HEK293T (cell line): ENCODE measurements at places on chromosomes 5 and 9.

DNA sequence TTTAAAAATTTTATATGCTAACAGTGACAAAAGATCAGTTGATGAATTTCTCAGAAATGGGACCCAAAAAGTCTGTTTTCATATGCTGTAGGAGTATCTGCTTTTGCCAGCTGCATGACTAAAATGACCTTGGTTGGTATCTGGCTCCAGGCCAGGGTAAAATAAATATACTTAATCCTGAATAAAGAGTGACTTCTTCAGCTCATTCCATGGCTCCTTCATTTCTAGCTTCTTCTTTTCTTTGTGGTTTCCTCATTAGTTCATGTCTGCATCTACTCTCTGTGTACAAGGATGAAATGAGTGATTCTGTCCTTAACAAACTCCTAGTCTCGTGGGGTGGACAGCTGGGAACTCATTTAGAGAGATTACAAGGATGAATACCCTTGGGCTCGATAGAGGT lies 36.0 kb downstream of the RCL1 start:
- DNase-seq = no peak

- no peak for DNase-seq
Measured at GRCh38 chr9:69697475-69697874, 25.3 kb upstream of the APBA1 start.

- DNase-seq = no peak
Measured at GRCh38 chr9:108776920-108777639, 78.7 kb downstream of the ACTL7B start.

- DNase-seq = no peak
Measured at GRCh38 chr5:55385227-55385626, 77.4 kb downstream of the MTREX start.

- no peak for DNase-seq
Measured at GRCh38 chr5:138468133-138468965, 3.1 kb downstream of the EGR1 start.

DNA sequence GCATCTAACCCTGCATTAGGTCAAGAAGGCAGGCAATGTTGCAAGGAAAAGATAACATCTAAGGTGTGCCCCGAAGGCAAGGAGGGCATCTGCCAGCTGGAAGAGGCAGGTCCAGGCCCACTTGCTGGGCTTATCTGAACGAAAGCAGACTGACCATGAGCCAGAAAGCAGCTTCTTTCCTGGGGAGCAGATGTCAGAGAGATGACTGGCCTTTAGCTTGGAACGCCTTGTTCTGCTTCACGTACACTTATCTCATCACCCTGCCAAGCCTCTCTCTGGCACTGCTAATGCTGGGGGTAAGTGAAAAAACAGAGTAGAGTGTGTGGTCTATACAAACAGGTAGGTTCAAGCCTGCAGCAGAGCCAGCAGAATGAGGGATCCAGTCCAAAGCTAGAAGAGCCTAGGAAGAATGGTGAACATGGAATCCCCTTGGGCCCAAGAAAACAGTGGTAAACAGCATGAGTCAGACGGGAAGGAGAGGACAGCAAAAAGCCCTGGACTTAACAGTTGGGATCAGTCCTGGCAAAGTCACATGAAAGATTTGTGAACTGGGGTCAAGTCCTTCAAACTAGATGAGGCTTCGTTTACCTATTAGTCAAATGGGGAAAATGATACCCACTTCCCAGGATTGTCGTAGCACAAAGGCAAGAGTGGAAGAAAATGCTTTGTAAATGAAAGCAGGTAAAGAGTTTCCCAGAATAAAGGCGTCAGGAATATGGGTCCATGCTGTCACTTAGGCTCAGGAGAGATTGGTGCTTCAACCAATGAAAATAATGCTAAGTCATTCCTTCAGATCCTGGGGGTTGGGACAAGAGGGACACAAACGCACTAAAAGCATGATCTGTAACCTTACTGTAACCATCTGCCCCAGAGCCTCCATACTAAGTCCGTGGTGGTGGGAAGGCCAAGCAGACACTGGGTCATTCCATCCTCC lies 200.9 kb downstream of the SLIT3 start:
- no peak for DNase-seq

- no peak for DNase-seq
Measured at GRCh38 chr5:17261075-17261474, 43.6 kb downstream of the BASP1 start.
